ENCODE measurements at places on chromosomes 7 and 10. TPM values are rescaled to one million over a fixed set of nuclear protein-coding genes. Genes with fewer than 3 reads are reported as not detected.

VAX1 gene
- not detected for total RNA-seq

NACAD gene
- total RNA-seq = 7.4 TPM

SPAM1 gene
- total RNA-seq = not detected

WDR86 gene
- total RNA-seq = 8.6 TPM

NPY4R2 gene
- 0.37 TPM for total RNA-seq

PVRIG gene
- total RNA-seq = not detected

ZNHIT1 gene
- 48.0 TPM for total RNA-seq

ENTPD1 gene
- total RNA-seq = 0.09 TPM

EPHA1 gene
- not detected for total RNA-seq

ZC3HAV1 gene
- 26.4 TPM for total RNA-seq

PPP1R9A gene
- 0.51 TPM for total RNA-seq

JCAD gene
- 91.2 TPM for total RNA-seq

NPSR1 gene
- not detected for total RNA-seq

ABCB4 gene
- 0.30 TPM for total RNA-seq

CARD11 gene
- total RNA-seq = 2.8 TPM

KCNIP2 gene
- 0.59 TPM for total RNA-seq

MAP3K8 gene
- 5.7 TPM for total RNA-seq

VPS50 gene
- total RNA-seq = 33.5 TPM

TFPI2 gene
- 649 TPM for total RNA-seq

IDI2 gene
- total RNA-seq = not detected

NPC1L1 gene
- not detected for total RNA-seq

LRRC17 gene
- total RNA-seq = 69.2 TPM

PLA2G12B gene
- not detected for total RNA-seq

MRC1 gene
- 0.05 TPM for total RNA-seq

CYP2C8 gene
- not detected for total RNA-seq

ASZ1 gene
- not detected for total RNA-seq

IL2RA gene
- not detected for total RNA-seq

CPA1 gene
- 0.30 TPM for total RNA-seq

ZNF488 gene
- total RNA-seq = under 0.01 TPM

SH2D4B gene
- not detected for total RNA-seq

FOXI2 gene
- not detected for total RNA-seq

MYOF gene
- 385 TPM for total RNA-seq

GOLGA7B gene
- total RNA-seq = not detected

TUBAL3 gene
- total RNA-seq = not detected

EVX1 gene
- not detected for total RNA-seq

INA gene
- 0.30 TPM for total RNA-seq

FAM131B gene
- 4.0 TPM for total RNA-seq
